H4 (cell line): ENCODE measurements at places on chromosomes 4 and X. TPM values are rescaled to one million over a fixed set of nuclear protein-coding genes. Genes with fewer than 3 reads are reported as not detected.

The SPACA5 gene
- not detected in 2 replicates for total RNA-seq

The REPS2 gene
- 0.53 and 1.1 TPM in 2 replicates for total RNA-seq

The HTN1 gene
- not detected in 2 replicates for total RNA-seq

The VCX gene
- 68.2 and 79.3 TPM in 2 replicates for total RNA-seq

The PABPC5 gene
- total RNA-seq = 4.9 and 7.6 TPM in 2 replicates

The MAGEB1 gene
- not detected in 2 replicates for total RNA-seq

The HTR2C gene
- not detected in 2 replicates for total RNA-seq

The HMX1 gene
- 5.1 and 7.3 TPM in 2 replicates for total RNA-seq

The CT47B1 gene
- not detected in 2 replicates for total RNA-seq

The MORF4L2 gene
- total RNA-seq = 950 and 1,107 TPM in 2 replicates

The DDX53 gene
- total RNA-seq = not detected in 2 replicates

The KLHL2 gene
- 12.0 and 13.2 TPM in 2 replicates for total RNA-seq

The CLNK gene
- not detected in 2 replicates for total RNA-seq

The PLAC8 gene
- total RNA-seq = 17.0 and 18.2 TPM in 2 replicates

The AFP gene
- 7.3 and 11.0 TPM in 2 replicates for total RNA-seq

The UGT2B11 gene
- not detected in 2 replicates for total RNA-seq

The EPGN gene
- total RNA-seq = 1.4 and 1.7 TPM in 2 replicates

The MID1 gene
- total RNA-seq = 9.1 and 14.3 TPM in 2 replicates

The RHOXF1 gene
- total RNA-seq = not detected in 2 replicates

The RTL3 gene
- total RNA-seq = not detected in 2 replicates

The ETDB gene
- not detected in 2 replicates for total RNA-seq

The KCND1 gene
- 0.12 TPM in 1 of 2 replicates, not detected in the other for total RNA-seq

The FAM47A gene
- not detected in 2 replicates for total RNA-seq

The TCEAL2 gene
- 2.6 and 3.8 TPM in 2 replicates for total RNA-seq

The IGFBP7 gene
- 45.1 and 45.5 TPM in 2 replicates for total RNA-seq

The GUCY1A1 gene
- total RNA-seq = 3.1 TPM in 2 replicates

The PABPC1L2B gene
- not detected in 2 replicates for total RNA-seq

The GAGE12F gene
- total RNA-seq = 0.35 TPM in 1 of 2 replicates, not detected in the other

The F8A3 gene
- total RNA-seq = 0.41 and 5.0 TPM in 2 replicates

The XAGE1A gene
- not detected in 2 replicates for total RNA-seq

The IL15 gene
- total RNA-seq = 12.0 and 16.0 TPM in 2 replicates

The MAGEA9B gene
- 0.08 TPM in 1 of 2 replicates, not detected in the other for total RNA-seq

The SAGE1 gene
- total RNA-seq = not detected in 2 replicates

The TMEM35A gene
- not detected in 2 replicates for total RNA-seq

The ZNF732 gene
- total RNA-seq = 0.10 and 0.66 TPM in 2 replicates

The KIAA1210 gene
- 0.04 TPM in 1 of 2 replicates, not detected in the other for total RNA-seq

The SPANXD gene
- total RNA-seq = 65.9 and 74.7 TPM in 2 replicates

The MGAT4D gene
- total RNA-seq = not detected in 2 replicates

The MAGEA2 gene
- 10.6 and 15.8 TPM in 2 replicates for total RNA-seq

The SPIN2A gene
- total RNA-seq = 0.04 TPM in 1 of 2 replicates, not detected in the other

The ATP1B4 gene
- not detected in 2 replicates for total RNA-seq

The VCX2 gene
- 0.29 and 3.2 TPM in 2 replicates for total RNA-seq
